GM19239 (cell line): ENCODE measurements at places on chromosomes 5 and 9.
A peak's percentile ranks its signal among the peaks of the same experiment; 100 is the strongest.

DNA sequence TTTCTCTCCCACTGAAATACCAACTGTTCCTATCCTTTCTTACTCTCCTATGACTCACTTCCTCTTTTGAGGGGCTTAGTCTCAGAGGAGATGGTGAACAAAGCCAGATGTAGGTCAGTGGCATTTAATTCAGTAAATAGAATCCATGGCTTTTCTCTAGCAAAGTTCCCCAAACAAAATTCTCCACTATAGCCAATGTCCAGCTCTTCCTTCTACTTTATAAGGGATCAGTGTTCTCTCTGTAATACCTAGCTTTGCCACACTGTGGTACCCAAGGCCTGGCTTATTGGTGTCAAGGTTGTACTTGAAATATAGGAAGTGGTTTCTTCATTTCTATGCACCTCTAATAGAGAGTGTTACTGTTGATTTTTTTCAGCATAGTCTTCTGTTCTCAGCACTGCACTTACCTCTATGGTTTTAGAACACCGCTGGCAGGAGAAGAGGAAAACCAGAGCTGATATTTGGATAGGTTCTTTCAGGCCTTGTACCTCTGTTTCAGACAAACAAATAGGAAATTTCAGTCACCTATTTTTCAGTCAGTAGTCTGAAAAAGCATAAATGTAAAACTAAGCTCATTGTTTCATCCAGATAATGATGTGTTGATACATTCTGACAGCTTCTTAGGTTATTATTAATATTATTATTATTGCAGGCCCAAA, 40.6 kb upstream of the ITGA2 start:
- peak; percentile 19 for DNase-seq

DNA sequence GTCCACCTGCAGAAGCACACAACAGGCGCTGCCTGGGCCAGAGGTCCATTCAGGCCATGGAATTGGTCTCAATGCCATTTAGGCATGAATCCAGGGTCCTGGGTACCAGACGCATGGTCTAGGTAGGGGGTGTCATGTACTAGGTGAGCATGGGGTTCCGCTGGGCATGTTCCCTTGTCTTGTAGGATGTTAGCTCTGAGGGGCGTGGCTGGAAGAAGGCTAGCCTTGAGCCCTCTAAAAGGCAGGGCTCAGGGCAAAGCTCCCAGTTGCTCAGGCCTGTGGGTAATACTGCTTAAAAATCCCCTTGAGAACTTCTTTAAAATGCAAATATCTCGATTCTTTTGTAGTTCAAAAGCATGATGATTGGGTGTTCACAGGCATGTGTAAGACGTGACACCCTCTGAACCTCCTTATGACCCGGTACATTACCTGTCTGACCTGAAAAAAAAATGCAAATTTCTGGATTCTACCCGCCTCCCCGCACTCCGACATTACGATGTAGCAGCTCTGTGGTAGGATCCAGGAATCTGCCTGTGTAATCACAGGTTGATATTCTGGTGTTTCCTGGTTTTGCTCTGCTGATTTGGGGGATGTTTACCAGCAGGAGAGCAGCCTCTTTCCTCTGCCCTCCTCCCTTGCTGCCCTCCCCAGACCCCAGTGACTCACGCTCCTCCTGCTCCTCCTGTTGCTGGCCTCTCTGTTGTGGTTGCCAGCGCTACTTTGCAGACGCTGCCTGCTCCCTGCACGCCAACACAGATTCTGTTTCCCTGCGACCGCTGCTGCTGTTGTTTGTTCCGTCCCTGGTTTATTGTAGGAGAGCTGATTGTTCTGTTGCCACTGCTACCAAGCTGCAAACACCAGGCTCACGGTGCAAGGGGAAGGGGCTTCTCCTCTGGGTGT, 5.7 kb downstream of the TMC1 start:
- peak; percentile 10 for DNase-seq

DNA sequence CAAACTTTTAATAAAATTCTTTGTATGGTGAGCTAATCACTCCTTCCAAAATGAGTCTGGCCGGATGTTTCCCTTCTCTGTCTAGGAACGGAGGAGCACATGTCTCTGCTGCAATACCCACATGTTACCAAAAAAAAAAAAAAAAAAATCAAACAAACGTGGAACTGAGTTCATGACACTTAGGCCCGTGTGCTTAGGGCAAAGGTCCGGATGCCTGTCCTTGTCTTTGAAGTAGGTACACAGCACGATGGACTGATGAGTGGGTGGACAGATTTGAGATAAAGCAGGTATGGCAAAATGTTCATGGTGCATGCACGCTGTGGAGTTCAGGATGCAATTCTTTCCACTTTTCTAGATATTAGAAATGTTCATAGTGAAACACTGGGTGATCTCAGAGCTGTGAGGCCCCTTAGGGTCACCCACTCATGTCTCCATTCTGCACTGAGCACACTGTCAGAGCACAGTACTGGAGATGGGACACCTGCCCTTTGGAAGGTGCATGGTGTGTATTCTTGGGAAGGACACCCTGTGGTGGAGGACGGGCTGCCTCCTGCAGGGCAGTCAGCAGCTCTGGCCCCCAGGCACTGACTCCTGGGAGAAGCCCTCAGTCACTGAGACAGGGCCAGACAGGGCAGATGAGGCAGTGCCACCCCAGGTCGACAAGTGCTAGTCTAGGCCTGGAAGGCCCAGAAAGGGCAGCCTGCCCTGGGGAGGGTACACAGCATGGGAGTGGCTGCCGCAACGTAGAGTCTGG, 43.6 kb downstream of the GADD45G start:
- no peak for DNase-seq

- DNase-seq = no peak
Observed at GRCh38 chr5:150203832-150204589, 14.1 kb downstream of the SLC6A7 start.

DNA sequence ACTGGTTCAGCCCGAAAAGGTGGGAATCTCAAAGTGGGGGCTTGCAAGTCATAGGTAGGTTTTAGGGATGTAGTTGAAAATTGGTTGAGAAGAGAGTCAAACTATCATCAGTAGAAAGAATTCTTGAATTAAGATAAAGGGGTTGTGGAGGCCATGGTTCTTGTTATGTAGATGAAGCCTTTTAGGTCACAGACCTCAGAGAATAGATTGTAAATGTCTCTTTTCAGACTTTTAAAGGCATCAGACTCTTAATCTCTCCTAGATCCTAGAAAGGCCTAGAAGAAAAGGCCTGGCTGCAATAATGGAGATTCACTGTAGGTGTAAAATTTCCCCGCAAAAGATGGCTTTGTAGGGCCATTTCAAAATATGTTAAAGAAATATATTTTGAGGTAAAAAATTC, 96.4 kb downstream of the PSAT1 start:
- DNase-seq = no peak

- DNase-seq = no peak
Observed at GRCh38 chr5:757931-758697, 26.4 kb downstream of the ZDHHC11B start.

DNA sequence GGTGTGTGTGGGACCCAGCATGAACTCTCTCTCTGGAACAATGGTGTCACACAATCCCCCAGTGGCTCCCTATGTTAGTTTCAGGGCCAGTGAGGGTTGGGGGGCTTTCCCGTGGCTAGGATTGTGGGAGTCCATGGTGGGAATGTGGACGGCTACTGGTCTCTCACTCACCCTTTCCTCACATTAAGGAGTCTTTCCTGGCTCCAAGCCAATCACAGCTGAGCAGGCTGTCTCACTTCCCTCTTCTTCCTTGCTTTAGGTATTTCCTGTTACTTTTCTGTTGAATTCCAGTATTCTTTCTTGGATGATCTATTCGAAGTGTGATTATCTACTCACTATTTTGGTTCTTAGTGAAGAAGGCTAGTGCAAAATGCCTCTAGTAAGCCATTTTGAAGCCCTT, 324.4 kb upstream of the MPDZ start:
- no peak for DNase-seq

- DNase-seq = no peak
Observed at GRCh38 chr5:147455822-147456450, 53.9 kb downstream of the DPYSL3 start.

- DNase-seq = peak; percentile 1
Observed at GRCh38 chr5:93800988-93801811, 59.8 kb upstream of the POU5F2 start.

GRCh38 chr9:75002422-75003023, 25.6 kb downstream of the CARNMT1 start:
- DNase-seq = no peak

- DNase-seq = no peak
Observed at GRCh38 chr5:27906931-27907601, 868.7 kb upstream of the CDH9 start.

GRCh38 chr5:137136991-137137632, 362.0 kb downstream of the SPOCK1 start:
- DNase-seq = no peak

GRCh38 chr5:138910546-138911185, 35.5 kb upstream of the LRRTM2 start:
- DNase-seq = no peak

GRCh38 chr9:132780230-132781007, 97.7 kb downstream of the AK8 start:
- DNase-seq = no peak

DNA sequence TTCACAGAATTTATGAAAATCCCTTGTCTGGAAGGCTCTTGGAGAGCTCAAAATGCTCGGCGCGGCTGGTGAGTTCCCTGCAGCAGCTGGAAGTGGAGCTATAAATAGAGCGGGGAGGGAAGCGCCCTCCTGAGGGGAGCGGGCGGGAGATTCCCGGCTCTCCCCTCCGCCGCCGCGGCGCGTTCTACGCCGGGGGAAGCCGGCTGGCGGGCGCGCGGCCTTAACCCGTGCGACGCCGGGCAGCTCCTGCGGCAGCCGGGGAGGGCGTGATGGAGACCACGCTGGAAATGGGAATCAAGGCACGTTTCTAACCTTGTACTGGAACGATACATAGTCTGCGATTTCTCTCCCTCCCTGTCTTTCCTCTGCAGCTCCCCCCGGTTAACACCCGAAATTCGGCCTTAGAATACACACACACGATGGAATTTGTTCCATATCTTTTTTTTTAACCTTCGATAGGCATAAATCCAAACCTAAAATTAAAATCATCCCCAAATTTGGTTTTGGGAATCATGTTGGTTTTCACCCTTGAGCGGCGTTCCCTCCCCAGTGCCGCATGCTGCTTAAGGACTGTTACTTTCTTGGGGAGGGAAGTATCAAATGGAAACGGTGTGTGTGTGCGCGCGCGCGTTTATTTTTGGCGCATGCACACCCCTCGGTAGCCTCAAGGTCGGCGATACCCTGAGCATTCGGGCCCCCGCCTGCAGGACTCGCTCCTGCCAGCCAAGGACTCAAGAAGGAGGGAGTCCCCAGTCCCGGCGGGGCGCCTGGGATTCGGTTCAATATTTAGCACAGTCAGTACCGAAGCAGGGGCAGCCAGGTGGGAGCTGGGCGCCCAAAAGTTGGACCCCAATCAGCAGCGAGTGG, 306.3 kb upstream of the KCNN2 start:
- no peak for DNase-seq

DNA sequence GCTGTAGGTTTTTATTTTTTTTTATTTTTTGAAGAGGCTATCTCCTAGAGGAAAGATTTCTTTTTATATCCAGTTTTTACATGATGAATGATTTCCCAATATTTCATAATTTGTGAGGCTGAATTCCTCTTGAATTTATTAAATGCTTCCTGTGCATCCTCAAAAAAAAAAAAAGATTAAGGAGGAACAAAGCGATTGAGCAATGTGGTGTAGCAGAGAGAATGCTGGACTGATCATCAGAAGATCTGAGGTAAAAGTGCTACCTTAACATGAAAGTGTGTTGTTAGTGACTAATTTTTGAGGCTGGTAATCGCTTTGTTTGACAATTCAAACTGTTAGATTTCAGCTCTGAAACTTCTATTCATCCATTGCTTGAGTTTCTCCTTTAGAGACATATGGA, 125.1 kb downstream of the ESM1 start:
- no peak for DNase-seq

DNA sequence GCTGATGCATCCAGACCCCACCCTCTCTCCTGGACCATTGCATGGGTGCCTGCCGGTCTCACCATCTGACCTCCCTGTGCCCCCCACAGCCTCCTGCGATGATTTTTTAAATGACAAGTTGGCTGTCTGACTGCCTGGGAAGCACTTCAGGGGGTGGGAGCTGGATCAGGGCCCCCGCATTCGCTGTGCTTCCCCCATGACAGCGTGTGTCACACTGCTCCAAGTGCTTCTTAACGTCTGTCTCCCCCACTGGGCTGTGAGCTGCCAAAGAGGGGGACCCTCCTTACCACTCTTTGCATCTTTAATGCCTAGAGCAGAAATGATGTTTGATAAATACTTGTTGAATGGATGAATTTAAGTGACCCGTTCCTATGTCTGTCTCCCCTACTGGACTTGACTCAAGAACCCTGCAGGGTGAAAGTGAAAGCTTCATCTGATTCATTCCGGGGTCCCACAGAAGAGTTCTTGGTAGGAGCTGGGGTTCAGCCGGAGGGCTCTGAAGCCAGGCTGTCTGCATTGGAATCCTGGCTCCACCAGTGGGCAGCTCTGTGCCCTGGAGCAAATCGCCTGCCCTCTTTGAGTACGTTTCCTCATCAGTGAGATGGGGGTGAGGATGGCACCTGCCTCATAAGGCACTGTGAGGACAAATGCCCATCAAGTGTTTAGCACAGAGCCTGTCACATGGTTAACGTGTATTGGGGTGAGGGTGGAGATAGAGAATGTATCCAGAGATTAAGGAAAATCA, 7.6 kb upstream of the EGR1 start:
- DNase-seq = no peak

DNA sequence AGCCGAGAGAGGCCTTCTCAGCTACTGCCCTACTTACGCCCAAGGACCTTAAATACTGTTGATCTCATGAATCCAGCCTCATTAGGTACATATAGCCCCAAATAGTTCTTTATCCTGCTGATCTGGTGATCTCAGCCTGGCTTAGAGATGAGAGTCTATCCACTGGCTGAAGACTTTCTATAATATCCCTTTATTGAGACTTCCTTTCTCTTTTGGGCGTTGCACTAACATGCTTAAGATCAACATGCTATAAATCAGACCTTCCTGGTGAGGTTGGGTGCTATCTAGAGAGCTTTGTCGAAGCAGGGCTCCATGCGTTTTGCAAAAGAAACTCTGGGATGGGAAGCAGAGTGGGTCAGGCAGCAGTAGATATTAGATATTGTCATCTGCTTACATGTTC, 44.0 kb upstream of the AGXT2 start:
- DNase-seq = no peak

- no peak for DNase-seq
Observed at GRCh38 chr9:80369641-80370040, 797.9 kb downstream of the TLE4 start.

GRCh38 chr9:124411514-124412227, 3.6 kb downstream of the PSMB7 start:
- no peak for DNase-seq
